PC-3 (cell line): ENCODE measurements at places on chromosomes 1 and 21. TPM values are rescaled to one million over a fixed set of nuclear protein-coding genes. Genes with fewer than 3 reads are reported as not detected.

GRCh38 chr1:21668232-21668950 lies 766 bp downstream of the RAP1GAP start:
- peaks cover 24% of the 10 kb centered on the region for H3K27me3 ChIP-seq
- no peak for DNase-seq
- peaks cover 8% of the 10 kb centered on the region; the same call in 1 of the 2 replicates for H3K4me1 ChIP-seq
- no peak overlapping the region for H3K27ac ChIP-seq
- H3K36me3 ChIP-seq: no peaks in the 10 kb centered on the region

GRCh38 chr1:228144193-228144992 lies 4.3 kb downstream of the GUK1 start:
- H3K27ac ChIP-seq: no peak overlapping the region
- no peaks in the 10 kb centered on the region for H3K27me3 ChIP-seq
- peaks cover 13% of the 10 kb centered on the region for H3K36me3 ChIP-seq

DNA sequence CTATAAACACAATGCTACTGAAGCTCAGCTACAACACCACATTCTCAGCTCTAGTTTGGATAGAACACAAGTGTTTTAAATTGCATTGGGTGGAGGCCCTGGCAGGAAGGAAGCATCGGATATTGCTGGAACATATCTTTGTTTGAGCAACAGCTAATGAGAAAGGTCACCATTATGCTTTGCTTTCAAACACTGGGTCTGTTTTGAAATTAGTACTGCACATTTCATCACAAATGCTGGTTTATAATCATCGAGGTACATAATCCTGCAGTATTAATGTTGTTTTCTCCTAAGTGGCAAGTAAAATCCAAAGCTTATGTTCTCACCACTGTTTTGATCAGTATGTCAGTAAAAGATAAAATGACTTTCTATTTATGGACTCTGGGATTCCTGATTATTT lies 61.5 kb upstream of the ARHGAP29 start:
- no peak for DNase-seq
- H3K27me3 ChIP-seq: no peaks in the 10 kb centered on the region
- H3K4me1 ChIP-seq: peaks cover 60% of the 10 kb centered on the region

DNA sequence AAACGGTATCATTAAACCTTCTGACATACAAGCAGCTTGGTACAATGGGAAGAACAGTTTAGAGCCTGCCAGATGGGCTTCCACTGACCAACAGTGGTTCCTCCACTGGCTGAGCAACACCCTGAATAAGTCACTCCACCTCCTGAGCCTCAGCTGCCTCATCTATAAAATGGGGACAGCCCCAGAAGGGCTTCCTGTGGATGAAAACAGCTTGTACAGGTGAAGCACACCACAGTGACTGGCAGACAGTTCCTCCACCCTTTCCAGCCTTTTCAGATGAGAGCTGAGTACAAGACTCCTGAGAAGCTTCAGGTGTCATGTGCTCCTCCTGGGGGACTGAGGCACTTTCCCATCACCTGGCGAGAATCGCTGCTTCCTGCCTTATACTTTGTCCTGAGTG lies 2.1 kb downstream of the CAPZB start:
- no peak for DNase-seq
- peaks cover 4% of the 10 kb centered on the region; the same call in 1 of the 2 replicates for H3K36me3 ChIP-seq
- H3K4me3 ChIP-seq: peak overlapping the region; percentile 100
- no peak overlapping the region for H3K27ac ChIP-seq

GRCh38 chr1:53732409-53732808 lies 6.6 kb downstream of the GLIS1 start:
- peaks cover 52% of the 10 kb centered on the region for H3K4me1 ChIP-seq
- H3K4me3 ChIP-seq: peak overlapping the region; percentile 54
- no peak for DNase-seq
- H3K27ac ChIP-seq: peak overlapping the region; percentile 99
- no peaks in the 10 kb centered on the region for H3K27me3 ChIP-seq

- no peaks in the 10 kb centered on the region for H3K27me3 ChIP-seq
- peak overlapping the region; percentile 76 for H3K4me3 ChIP-seq
- H3K27ac ChIP-seq: peak overlapping the region; percentile 66
- peaks cover 37% of the 10 kb centered on the region for H3K4me1 ChIP-seq
Measured at GRCh38 chr1:212557739-212558692, 50.5 kb upstream of the ATF3 start.

- H3K4me3 ChIP-seq: no peak overlapping the region
- peaks cover 17% of the 10 kb centered on the region for H3K27me3 ChIP-seq
- no peaks in the 10 kb centered on the region for H3K36me3 ChIP-seq
- H3K4me1 ChIP-seq: no peaks in the 10 kb centered on the region
- no peak for DNase-seq
- H3K27ac ChIP-seq: no peak overlapping the region
Measured at GRCh38 chr1:76185207-76185606, 110.7 kb downstream of the ST6GALNAC3 start.

- H3K27me3 ChIP-seq: no peaks in the 10 kb centered on the region
- DNase-seq: no peak
- no peak overlapping the region for H3K4me3 ChIP-seq
- no peak overlapping the region for H3K27ac ChIP-seq
Measured at GRCh38 chr1:34212673-34213072, 36.0 kb downstream of the C1orf94 start.

DNA sequence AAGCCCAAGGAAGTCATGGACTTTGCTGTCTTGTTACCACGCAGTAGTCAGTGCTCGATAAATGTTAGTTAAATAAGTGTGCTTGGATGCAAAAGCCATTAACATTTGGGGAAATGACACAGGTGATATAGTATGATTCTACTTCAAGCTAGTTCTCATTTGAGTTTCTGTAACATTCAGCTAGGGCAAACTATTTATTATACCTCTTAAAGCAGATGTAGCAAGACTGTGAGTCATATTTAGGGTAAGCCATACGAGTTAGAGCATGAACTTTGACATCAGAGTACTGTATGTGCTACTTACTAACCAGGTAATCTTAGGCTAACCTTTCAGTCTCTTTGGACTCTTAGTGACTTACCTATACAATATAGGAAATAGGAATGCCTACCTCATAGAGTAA lies 21.0 kb downstream of the CLCA4 start:
- no peaks in the 10 kb centered on the region; the same call in 1 of the 2 replicates for H3K4me1 ChIP-seq
- H3K27me3 ChIP-seq: peaks cover 64% of the 10 kb centered on the region
- no peak overlapping the region for H3K4me3 ChIP-seq
- no peak overlapping the region for H3K27ac ChIP-seq
- no peaks in the 10 kb centered on the region for H3K36me3 ChIP-seq

GRCh38 chr1:245807306-245807705 lies 652.5 kb downstream of the KIF26B start:
- peaks cover 10% of the 10 kb centered on the region for H3K4me1 ChIP-seq
- no peak overlapping the region for H3K27ac ChIP-seq
- H3K4me3 ChIP-seq: no peak overlapping the region
- no peaks in the 10 kb centered on the region for H3K27me3 ChIP-seq
- no peak for DNase-seq

DNA sequence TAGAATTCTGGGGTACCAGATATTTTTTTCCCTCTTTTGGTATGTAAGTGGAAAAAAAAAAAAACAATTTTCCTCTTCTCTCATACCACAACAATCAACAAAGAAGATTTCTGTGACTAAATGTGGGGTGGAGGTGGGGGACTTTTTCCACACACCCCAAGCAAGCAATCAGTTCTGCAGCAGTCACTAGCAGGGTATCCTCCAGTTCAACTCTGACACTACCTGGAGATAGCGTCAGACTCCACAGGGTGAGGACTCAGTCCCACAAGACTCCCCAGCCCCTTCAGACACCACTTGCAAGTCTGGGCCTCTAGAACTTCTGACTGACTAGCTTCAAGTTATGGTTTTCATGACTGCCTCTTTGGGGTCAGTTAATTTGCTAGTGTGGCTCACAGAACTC lies 6.2 kb downstream of the DHX9 start:
- DNase-seq: no peak
- H3K4me1 ChIP-seq: peaks cover 11% of the 10 kb centered on the region; the same call in 1 of the 2 replicates
- H3K36me3 ChIP-seq: peaks cover 75% of the 10 kb centered on the region
- no peak overlapping the region for H3K27ac ChIP-seq
- no peak overlapping the region for H3K4me3 ChIP-seq
- no peaks in the 10 kb centered on the region for H3K27me3 ChIP-seq

DNA sequence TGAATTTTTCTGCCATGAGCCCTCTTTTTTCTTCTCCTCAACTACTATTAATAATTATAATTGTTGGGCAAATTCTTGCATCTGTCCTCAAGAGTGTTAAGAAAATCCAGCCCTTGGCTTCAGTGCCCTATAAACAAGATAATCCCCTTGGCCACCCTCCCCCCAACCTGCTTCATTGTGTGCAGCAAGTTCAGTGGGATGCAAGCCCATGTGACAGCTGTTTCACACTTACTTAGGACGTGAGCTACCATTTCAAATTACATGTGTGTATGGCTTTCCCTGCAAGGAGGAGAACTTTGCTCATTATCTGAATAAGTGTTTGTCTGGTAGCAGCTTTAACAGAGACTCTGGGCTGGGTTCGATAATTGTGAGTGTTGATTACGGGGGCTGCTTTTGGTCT lies 276.2 kb downstream of the CACNA1E start:
- no peak overlapping the region for H3K4me3 ChIP-seq
- H3K4me1 ChIP-seq: no peaks in the 10 kb centered on the region
- no peak overlapping the region for H3K27ac ChIP-seq
- peaks cover 3% of the 10 kb centered on the region; the same call in 1 of the 2 replicates for H3K27me3 ChIP-seq
- no peak for DNase-seq

- DNase-seq: no peak
- H3K4me3 ChIP-seq: no peak overlapping the region
- H3K27me3 ChIP-seq: no peaks in the 10 kb centered on the region
- H3K36me3 ChIP-seq: no peaks in the 10 kb centered on the region
Measured at GRCh38 chr1:116755681-116756080, 1.5 kb downstream of the CD2 start.

DNA sequence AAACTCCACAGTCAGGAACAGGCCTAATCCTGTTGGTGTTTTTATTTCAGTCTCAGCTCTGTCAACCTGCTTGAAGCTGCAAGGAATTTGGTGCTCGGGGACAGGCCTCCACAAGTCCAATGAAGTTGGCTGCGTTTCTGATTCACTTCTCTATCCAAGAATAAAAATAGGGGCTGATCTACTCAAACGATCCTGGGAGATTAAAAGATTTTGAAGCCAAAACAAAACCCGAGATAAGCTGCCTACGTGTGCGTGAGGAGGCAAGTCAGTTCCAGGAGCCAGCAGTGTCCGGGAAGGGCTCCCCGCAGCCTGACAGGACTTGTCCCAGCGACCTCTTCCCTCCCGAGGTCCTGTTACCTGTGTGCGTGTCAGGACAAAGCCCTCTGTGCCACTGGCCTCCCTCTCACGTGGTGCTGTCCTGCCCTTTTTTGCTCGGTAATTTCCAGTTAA lies 98.0 kb downstream of the ETS2 start:
- H3K36me3 ChIP-seq: no peaks in the 10 kb centered on the region
- no peaks in the 10 kb centered on the region for H3K27me3 ChIP-seq
- DNase-seq: no peak
- no peak overlapping the region for H3K27ac ChIP-seq

DNA sequence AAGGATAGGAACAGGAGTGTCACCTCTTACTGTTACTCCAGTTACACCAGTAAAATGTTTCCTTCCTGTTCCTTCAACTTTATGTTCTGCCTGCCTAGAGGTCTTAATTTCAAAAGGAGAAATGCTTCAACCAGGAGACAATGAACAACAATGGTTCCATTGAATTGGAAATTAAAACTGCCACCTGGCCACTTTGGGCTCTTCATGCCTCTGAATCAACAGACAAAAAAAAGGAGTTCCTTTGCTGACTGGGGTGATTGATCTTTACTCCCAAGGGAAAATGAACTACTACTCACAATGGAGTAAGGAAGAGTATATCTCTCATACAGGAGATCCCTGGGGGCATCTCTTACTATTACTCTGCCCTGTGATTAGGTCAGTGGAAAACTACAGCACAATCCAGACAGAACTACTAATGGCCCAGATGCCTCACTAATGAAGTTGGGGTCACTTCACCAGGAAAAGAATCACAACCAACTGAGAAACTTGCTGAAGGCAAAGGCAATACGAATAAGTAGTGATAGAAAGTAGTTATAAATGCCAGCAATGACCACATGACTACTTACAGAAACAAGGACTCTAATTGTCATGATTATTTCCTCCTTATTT lies 76.6 kb upstream of the PRDX6 start:
- DNase-seq: no peak
- H3K4me1 ChIP-seq: peaks cover 9% of the 10 kb centered on the region
- no peak overlapping the region for H3K4me3 ChIP-seq
- H3K27me3 ChIP-seq: no peaks in the 10 kb centered on the region
- H3K36me3 ChIP-seq: no peaks in the 10 kb centered on the region

DNA sequence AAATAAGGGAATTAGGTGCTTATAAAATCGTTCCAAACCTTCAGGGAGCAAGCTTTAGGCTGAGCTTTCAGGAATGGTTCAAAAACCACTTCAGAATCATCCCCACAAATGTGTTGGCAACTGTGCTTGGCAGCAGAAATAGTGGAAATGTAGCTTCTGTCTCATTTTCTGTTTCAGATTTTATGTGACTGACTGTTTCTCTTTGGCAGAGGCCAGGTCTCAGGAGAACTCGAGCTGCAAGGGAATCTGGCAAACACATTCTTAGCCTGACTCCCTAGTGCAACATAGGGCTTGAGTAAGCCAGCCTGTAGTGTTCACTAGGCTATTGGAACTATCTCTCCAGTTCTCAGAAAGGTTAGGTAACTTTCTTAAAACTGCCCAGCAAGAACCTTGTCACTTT lies 128.6 kb downstream of the PLA2G4A start:
- no peaks in the 10 kb centered on the region for H3K27me3 ChIP-seq
- 0 out of 2 replicates have a peak overlapping the region, but pooled peaks have one; percentile 77 for H3K27ac ChIP-seq
- no peak overlapping the region for H3K4me3 ChIP-seq

DNA sequence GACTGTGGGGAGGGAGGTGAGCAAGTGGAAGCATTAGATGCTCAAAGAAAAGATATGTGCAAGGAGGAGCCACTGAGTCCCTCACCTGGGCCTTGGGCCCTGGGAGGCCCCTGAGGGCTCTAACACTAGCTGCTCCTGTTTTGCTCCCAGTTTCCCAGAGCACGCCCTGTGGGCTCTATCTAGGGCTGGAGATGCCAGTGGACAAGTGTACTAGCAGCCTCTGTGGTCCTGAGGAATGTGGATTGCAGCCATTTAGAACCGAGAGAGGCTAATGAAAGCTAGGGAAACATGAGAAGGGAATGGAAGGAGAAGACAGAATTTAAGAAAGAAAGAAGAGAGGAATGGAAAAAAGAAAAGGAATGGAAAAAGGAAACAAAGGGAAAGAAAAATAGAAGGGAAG lies 10.0 kb upstream of the TBX15 start:
- no peaks in the 10 kb centered on the region for H3K27me3 ChIP-seq
- H3K4me3 ChIP-seq: no peak overlapping the region
- H3K36me3 ChIP-seq: no peaks in the 10 kb centered on the region

- DNase-seq: no peak
- no peaks in the 10 kb centered on the region for H3K36me3 ChIP-seq
- H3K4me1 ChIP-seq: peaks cover 18% of the 10 kb centered on the region
- H3K27ac ChIP-seq: no peak within 1 kb of the TSS
Measured at GRCh38 chr1:16212251-16212961, at the start of gene ARHGEF19. ARHGEF19 (minus strand) TSS chr1:16212652; CDS start chr1:16209054, 3,598 bp downstream.

GRCh38 chr21:31537872-31538576 lies 121.5 kb upstream of the SOD1 start:
- H3K4me3 ChIP-seq: no peak overlapping the region
- no peaks in the 10 kb centered on the region for H3K27me3 ChIP-seq
- H3K27ac ChIP-seq: no peak overlapping the region
- DNase-seq: no peak
- H3K36me3 ChIP-seq: no peaks in the 10 kb centered on the region
- no peaks in the 10 kb centered on the region for H3K4me1 ChIP-seq

KCNJ9 gene
- not detected in 2 replicates for total RNA-seq

ADAMTS4 gene
- 0.52 TPM in 1 of 2 replicates, not detected in the other for total RNA-seq

MTOR gene
- 48.0 and 53.6 TPM in 2 replicates for total RNA-seq

SMG5 gene
- total RNA-seq: 126 and 130 TPM in 2 replicates

AVPR1B gene
- 0.22 TPM in 1 of 2 replicates, not detected in the other for total RNA-seq

IL23R gene
- not detected in 2 replicates for total RNA-seq

KRTAP11-1 gene
- total RNA-seq: not detected in 2 replicates

SLC1A7 gene
- 0.23 and 0.26 TPM in 2 replicates for total RNA-seq

OPRD1 gene
- total RNA-seq: not detected in 2 replicates
